Hindlimb muscle (tissue), 1 donor: ENCODE measurements at places on chromosomes 5 and 9. TPM values are rescaled to one million over a fixed set of nuclear protein-coding genes. Genes with fewer than 3 reads are reported as not detected.

The CDH9 gene
- not detected for polyA plus RNA-seq

- DNase-seq: peak; percentile 56
Observed at GRCh38 chr5:65927503-65928321, 1.3 kb downstream of the ERBIN start.

DNA sequence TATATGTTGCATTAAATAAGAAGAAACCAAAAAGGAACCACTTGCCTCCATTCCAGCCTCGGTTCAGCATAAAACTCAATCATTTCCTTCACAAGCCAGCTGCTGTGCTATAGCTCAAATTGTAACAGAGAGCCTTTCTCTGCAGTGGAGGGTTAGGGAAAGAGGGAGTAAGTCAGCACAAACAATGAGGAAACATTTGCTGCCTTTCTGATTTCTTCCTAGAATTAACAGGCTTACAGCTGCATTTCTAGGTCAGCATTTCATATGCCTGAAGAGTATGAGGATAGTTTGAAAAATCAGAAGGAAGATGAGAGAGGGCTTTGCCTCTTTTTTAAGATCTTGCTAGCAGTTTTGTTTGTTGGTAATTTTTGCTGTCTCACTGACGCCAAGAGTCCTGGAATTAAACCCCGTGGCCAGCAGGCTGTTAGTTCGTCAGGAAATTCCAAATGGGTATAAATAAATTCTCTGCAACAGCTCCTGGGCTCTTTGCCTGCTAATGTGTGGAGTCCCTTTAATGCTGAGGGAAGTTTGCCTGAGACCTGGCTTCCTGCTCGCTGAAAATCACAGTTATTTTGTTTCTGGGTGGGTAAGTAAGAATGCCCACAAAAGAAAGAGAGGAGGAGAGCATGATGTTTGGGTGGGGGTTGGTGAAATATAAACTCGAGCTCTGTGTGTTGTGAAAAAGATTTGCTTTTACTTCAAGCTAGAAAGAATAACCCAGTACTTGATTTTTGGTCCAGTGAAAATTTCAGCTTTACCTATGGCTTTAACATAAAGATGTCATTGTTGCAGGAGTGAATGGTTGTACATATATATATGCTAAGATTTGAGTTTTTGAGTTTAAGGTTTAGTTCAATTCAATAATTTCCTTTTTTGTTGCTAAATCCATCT lies 148.1 kb upstream of the DMRT1 start:
- DNase-seq: peak; percentile 88

DNA sequence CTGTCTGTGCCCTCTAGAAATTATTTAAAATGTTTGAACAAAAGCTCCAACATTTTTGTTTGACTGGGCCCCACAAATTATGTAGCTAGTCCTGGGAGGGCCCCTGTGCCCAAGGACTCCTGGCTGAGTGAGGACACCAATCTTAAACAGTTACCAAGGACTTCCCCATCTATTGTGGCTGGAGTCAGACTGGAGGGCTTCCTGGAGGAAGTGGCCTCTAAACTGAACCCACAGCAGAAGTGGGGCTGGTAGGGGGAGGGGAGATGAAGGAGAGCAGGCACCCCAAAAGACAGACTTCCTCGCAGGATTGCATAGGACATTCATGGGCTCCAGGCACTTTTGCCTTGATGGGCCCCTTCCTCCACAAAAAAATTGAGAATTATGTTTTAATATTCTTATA lies 8.1 kb downstream of the ADAMTS13 start:
- no peak for DNase-seq

The SLC9A3 gene
- 2.8 TPM for polyA plus RNA-seq

The ZCCHC9 gene
- 24.7 TPM for polyA plus RNA-seq

DNA sequence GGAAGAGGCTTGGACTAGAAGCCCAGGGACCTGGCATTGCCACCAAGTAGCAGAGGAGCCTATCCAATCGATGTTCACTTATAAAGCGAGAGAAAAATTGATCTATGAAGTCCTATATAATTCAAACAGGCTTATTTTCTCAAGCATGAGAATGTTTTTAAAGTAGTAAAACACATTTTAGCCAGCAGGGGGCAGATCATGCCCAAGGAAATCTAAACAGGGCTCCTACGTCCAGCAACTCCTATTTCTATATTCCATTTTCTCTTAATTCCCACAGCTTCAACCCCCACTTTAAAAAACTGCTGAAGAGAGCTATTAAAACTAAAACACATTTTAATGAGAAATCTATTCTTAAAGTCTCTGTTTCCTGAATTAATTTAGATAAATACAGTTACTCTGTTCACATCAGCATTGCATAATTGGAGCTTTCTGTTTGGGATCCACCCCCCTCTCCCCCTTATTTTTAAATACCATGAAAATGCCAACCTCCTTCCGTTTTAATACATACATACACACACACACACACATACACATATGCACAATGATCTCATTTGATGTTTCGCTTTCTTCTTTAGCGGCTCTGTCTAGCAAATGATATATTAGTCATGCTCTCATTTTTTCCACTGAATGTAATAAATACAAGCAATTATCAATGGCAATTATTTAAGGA lies 144.9 kb downstream of the MYO10 start:
- DNase-seq: peak; percentile 66

GRCh38 chr5:150989695-150990094 lies 30.7 kb upstream of the GPX3 start:
- DNase-seq: no peak

The MELK gene
- 8.5 TPM for polyA plus RNA-seq

DNA sequence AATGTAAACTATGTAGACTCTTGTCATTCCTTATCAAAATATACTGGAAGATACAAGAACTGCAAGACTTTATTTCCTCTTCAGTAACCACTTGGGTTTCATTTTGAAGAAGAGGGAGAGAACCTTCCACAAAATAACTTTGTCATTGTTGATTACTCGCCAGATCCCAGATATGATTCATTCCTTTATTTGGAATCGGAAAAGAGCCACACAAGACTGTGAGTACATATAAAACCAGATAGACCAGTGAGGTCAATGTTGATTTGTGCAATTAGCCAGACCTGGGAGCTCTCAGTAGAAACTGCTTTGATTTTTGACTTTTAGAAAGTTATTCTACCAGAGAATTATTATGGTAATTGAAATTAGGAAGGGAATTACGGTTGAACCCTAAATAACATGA lies 146.1 kb downstream of the TMEM167A start:
- DNase-seq: no peak

DNA sequence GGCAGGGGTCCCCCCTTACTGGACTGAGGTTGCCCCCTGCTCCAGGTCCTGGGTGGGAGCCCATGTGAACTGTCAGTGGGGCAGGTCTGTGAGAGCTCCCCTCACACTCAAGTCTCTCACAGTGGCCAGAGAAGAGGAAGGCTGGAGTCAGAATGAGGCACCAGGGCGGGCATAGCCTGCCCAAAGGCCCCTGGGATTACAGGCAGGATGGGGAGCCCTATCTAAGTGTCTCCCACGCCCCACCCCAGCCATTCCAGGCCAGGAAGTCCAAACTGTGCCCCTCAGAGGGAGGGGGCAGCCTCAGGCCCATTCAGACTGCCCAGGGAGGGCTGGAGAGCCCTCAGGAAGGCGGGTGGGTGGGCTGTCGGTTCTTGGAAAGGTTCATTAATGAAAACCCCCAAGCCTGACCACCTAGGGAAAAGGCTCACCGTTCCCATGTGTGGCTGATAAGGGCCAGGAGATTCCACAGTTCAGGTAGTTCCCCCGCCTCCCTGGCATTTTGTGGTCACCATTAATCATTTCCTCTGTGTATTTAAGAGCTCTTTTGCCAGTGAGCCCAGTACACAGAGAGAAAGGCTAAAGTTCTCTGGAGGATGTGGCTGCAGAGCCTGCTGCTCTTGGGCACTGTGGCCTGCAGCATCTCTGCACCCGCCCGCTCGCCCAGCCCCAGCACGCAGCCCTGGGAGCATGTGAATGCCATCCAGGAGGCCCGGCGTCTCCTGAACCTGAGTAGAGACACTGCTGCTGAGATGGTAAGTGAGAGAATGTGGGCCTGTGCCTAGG lies at the start of gene CSF2:
CSF2 (plus strand) TSS at position 559 of the 783 bp plus-strand sequence; CDS start at position 594, 35 bp downstream.
- no peak for DNase-seq

The FAM169A gene
- 0.44 TPM for polyA plus RNA-seq

GRCh38 chr9:18720691-18721090 lies 246.7 kb downstream of the ADAMTSL1 start:
- no peak for DNase-seq
